Stimulated activated CD4-positive, alpha-beta T cell treated with anti-CD3 and anti-CD28 coated beads, Interleukin-4, amount 100 ng/mL, for 48 hours (primary cell): ENCODE measurements at places on chromosomes 4 and X.

DNA sequence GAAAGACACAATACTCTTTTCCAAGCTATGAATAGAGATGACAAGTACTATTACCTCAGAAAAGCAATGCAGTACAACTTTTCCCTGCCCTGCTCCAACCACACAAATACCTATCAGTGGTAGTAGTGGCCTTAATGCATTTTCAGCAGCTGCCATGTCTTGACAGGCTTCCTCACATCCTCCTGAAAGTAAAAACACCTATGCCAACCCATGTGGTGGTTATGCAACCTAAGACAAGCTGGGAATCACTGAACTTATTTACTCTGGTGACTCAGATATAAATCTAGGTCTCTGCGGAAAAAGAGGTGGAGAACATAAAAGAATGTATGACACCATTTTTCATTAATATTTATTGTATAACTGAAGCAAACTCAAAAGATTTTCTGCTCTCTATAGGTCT lies 14.5 kb downstream of the WDFY3 start:
- no peak for DNase-seq

DNA sequence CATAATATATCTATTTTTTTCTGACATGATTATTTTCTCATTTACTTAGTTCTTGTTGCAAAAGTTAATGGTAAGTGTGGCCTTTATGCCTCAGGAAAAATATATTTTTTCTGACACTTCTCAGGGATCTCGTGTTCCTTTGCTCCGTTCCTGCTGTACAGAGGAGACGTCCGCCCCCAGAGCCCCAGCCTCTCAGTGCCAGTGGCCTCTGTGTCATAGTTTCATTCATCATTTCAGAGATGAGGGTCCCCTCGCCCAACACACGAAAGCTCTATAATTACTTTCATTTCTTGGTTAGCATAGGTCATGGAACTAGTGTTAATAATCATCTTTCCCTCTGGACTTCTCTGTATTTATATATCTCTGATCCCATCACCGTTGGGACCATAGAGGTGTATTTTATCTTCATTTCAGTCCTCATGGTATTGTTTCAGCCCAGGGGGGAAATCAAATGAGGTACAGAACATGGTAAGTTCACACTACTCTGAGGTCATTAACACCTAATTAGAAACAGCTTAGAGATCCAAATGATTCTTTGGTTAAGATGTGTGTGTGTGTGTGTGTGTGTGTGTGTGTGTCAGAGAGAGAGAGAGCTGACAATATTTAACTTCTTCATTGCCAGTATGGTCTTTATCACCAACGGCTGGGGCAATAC lies 631.1 kb upstream of the TENM3 start:
- DNase-seq = no peak

DNA sequence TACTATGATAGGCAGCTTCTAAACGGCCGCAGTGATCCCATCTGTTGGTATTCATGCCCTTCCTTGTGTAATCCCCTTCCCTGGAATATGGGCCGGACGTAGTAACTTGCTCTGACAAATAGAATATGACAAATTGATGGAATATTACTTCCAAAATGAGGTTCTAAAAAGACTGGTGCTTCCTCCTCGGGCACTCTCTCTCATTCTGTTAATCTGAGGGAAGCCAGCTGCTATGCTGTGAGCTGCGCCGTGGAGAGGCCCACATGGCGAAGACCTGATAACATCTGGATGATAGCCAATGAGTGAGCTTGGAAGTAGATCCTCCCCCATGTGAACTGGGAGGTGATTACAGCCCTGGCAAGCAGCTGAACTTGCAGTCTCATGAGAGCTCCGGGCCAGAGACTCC lies 27.2 kb upstream of the SLC25A4 start:
- no peak for DNase-seq

DNA sequence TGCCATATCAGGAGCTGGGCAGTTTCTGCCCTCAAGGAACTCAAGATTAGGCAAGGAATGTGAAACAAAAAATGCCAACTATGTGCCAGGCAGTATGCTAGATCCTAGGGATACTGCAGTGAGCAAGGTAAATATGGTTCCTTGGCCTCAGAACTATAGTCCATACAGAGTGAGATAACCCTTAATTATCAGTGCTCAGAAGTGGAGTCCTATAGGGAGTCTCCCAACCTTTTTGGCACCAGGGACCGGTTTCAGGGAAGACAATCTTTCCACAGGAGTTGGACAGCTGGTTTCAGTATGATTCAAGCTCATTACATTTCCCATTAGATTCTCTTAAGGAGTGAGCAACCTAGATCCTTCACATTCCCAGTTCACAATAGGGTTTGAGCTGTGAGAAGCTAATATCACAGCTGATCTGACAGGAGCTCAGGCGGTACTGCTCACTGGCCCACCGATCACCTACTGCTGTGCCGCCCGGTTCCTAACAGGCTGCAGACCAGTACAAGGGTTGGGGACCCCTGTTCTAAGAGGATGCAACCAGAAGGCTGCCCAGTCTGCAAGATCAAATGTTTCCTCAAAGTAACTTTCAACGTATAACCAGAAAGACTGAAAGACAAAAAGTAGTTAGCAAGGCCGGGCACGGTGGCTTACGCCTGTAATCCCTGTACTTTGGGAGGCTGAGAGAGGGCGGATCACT lies 1.7 kb upstream of the SRP72 start:
- DNase-seq = no peak

- DNase-seq = no peak
Observed at GRCh38 chr4:19857380-19857779, 394.3 kb upstream of the SLIT2 start.

- DNase-seq = no peak
Observed at GRCh38 chr4:171532968-171533367, 280.2 kb upstream of the GALNTL6 start.

DNA sequence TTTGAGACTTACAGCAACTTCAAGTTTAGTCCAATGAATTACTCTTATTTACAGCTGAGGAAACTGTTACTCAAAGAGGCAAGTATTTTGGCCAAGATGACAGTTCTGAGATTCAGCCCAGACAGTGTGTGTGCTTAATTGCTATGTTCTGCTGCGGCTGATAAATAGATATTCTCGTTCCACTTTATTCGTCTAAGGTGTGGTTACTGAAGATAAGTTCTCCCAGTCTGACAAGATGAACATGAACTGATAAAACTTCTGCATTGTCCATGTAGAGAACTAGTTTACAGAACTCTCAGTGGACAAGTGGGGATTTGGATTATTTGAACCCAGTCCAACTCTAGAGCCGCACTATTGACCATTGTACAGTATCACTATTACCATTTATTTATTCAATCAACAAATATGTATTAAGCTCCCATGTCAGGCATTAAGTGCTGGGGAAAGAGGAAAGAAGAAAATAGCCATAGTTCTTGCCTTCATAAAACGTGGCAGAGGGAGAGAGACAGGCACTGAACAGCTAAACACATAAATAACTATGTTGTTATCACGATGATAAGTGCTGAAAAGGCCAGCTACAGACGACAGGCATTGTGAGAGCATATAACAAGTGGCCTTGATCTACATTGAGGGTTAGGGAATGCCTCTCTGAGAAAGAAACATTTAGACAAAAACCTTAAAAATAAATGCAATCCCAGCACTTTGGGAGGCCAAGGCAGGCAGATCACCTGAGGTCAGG lies 4.0 kb upstream of the DHX15 start:
- no peak for DNase-seq

GRCh38 chr4:143586080-143586479 lies 72.6 kb downstream of the SMARCA5 start:
- no peak for DNase-seq

DNA sequence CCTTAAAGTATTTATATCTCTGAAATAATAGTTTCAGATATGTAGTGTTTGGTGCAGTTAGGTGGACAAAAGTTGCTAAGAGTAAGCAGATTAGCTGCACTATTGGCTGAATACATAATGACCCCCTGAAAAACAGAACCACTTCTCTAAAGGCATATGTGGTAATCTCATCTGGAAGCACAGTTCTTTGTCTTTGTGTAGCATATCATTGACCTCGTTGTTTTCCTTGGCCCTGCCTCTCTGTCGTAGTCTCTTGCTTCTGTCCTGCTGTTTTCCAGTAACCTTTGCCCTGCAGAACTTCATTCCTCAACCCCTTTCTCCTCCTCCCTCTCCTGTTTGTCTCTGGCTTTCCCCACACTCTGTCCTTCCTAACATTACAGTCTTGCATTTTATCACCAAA lies 41.4 kb downstream of the JADE3 start:
- no peak for DNase-seq

DNA sequence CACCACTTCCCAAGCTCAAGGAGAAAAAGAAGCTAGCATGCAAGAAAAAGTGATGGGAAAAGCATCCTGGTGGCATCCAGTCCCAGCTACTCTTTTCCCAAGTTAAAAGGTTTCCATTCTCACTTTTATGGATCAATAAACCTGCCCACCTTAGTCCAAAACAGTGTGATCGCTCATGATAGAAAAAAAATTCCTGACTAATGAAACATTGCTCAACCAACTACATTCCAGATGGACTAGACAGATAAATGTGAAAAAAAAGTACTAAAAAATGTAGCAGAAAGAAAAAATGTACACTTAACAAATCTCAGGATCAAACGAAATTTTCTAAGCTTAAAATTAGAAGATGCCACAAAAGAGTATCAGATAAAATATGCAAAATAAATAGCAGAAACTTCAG lies 312.2 kb downstream of the TMA16 start:
- DNase-seq = no peak

- no peak for DNase-seq
Observed at GRCh38 chrX:50115973-50116372, 84.8 kb downstream of the AKAP4 start.

GRCh38 chr4:135277068-135277979 lies 1075.7 kb upstream of the PABPC4L start:
- no peak for DNase-seq

- no peak for DNase-seq
Observed at GRCh38 chr4:24143741-24144140, 253.9 kb upstream of the PPARGC1A start.

DNA sequence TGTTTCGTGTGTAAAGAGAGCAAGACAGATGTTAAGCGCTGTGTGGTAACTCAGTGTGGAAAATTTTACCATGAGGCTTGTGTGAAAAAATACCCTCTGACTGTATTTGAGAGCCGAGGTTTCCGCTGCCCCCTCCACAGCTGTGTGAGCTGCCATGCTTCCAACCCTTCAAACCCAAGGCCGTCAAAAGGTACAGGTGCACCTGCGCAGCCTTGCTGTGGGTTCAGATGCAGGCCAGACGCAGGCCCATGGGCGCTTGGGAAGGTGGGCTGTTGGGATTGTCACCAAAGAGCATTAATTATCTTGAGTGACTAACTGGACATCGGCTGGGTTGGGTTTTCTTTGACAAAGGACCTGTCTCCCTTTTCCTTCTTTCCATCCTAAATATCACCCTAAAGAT lies 55.4 kb downstream of the NELFA start:
- no peak for DNase-seq

DNA sequence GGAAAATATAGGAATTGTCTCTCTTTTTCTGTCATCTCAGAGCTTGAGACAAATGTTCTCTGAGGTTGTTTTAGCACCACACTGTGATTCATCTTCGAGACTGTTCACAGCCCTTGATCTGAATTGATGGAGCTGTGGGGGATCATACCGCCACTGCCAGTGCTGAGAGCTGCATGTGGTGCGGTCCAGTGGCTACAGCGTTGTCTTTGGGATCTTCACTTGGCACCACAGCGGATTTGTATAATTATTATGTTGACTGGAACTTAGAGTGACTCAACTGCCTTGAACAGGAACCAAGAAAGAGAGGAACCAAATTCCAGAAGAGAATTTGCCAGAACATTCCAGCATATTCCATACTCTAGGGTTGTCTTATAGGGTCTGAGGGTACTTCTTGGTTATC lies 29.1 kb downstream of the TBL1X start:
- no peak for DNase-seq

GRCh38 chrX:108399418-108400165 lies 38.6 kb downstream of the COL4A6 start:
- DNase-seq = no peak

DNA sequence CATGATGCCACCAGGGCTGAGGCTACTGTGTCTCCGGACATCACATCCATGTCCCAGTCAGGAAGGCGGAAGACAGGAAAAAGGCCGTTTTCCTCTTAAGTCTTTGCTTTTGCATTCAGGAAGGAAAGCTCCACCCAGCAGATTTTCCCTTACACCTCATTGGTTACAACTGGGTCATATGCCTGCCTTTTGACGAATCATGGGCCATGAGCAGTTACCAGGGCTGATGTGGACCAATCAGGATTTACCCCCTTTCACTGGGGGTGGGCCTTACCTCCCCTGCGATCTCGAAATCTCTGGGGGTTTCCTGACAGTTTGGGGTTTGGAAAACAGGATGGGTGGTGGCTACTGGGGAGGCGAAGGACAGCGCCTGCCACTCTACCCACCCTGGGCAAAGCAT lies 52.5 kb upstream of the GRPEL1 start:
- DNase-seq = no peak

DNA sequence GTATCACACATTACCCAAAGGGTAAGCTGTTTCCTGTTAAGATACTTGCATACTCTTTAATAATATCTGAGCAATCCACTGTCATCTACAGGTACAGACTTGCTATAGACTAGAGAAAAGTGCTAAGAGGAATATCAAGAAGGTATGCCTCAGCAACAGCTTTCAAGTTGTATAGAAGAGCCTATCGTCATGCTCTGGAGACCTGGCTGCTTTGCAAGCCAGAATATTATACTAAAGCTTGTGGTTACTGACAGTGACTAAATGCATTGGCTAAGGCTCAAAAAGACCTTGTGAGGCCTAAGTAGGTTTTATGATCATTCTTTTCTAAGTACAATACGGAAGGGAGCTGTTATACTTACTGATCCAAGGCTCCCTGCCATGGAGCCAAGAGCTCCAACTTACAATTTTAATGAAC lies 11.3 kb downstream of the LAMP2 start:
- no peak for DNase-seq

GRCh38 chr4:185859111-185859510 lies 47.1 kb upstream of the SORBS2 start:
- no peak for DNase-seq

DNA sequence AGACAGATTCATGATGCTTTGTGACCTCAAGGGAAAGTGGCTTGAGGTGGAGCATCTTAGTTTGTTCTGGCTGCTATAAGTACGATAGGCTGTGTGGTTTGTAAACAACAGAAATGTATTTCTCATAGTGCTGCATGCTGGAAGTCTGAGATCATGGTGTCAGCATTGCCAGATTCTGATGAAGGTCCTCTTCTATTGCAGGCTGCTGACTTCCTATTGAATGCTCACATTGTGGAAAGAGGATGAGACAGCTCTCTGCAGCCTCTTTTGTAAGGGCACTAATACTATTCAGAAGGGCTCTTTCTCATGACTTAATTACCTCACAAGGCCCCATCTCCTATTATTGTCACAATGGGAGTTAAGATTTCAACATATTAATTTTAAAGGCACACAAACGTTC lies 1674.0 kb upstream of the PCDH7 start:
- DNase-seq = no peak
